ENCODE measurements at places on chromosomes 1 and 21.
A peak's percentile ranks its signal among the peaks of the same experiment; 100 is the strongest.

GRCh38 chr1:1041092-1041523, 21.2 kb downstream of the AGRN start:
- no peak for DNase-seq

GRCh38 chr21:45507523-45507875, 34.7 kb downstream of the SLC19A1 start:
- no peak for DNase-seq

GRCh38 chr1:203278082-203278884, 27.0 kb upstream of the BTG2 start:
- DNase-seq = no peak

- DNase-seq = no peak
Observed at GRCh38 chr21:30986965-30987364, 51.3 kb downstream of the KRTAP19-8 start.

GRCh38 chr1:222392556-222392955, 155.3 kb downstream of the HHIPL2 start:
- DNase-seq = no peak

- DNase-seq = no peak
Observed at GRCh38 chr1:61757950-61758349, 15.7 kb downstream of the PATJ start.

GRCh38 chr1:114259511-114260160, 106.0 kb upstream of the SYT6 start:
- DNase-seq = no peak

DNA sequence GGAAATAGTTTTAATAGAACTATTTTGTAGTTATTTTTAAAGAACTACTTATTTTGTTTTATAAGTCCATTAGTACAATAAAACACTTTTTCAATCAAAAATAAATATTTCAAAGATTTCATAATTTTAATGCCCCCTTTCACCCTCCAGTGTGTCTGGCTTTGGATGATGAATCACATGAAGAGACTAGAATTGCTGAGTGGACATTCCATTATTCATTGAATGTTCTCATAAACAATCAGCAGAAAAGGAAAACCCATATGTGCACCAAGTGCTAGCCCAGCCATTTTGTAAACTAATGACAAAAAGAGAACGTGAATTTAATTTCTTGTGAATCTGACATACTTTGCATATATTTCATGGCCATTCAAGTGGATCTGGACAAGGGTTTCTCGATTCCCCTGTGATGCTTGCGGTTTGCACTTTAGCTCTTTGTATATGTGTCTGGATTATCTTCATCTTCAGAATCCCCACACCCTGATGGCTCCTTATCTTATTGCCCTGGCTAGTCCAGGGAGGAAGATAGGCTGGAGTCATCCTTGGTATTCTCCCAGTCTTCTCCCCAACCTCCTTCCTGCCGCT, 20.7 kb upstream of the CHIA start:
- DNase-seq = no peak

- DNase-seq = no peak
Observed at GRCh38 chr1:190429932-190430331, 47.7 kb downstream of the BRINP3 start.

GRCh38 chr1:56438901-56439551, 140.3 kb downstream of the PLPP3 start:
- no peak for DNase-seq

GRCh38 chr1:165327538-165327937, 29.0 kb downstream of the LMX1A start:
- no peak for DNase-seq

DNA sequence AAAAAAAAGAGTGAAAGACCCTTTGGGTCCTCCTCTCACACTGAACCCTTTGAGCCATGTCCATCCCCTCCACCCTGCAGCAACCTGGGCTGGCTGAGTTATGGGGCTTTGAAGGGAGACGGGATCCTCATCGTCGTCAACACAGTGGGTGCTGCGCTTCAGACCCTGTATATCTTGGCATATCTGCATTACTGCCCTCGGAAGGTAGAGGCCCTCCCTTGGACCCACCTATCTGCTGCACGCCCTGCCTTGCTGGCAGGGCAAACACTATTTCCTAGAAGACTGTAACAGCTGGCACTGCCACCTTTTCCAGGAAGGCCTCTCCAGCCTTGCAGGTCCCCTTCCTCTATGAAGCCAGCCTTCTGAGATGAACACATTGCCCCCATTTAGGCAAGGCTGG, 1.1 kb downstream of the SLC50A1 start:
- no peak for DNase-seq

DNA sequence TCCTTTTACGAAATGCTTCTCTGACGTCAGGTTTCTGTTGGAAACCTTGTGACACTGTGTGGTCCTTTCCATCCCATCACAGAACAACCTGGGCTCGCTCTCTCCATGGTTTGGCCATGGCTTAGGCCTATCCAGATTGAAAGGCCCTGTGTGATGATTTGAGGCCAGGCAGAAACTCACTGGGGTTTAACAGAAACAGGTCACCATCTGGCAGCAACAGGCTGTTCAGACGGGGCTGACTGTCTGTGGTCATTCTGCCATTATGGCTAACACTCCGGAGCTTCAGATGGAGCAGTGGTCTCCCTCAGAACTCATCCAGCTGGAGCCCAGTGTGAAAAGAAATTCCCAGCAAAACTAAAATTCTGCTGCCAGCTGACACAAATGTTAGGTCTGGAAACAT, 9.3 kb downstream of the PLEKHM2 start:
- no peak for DNase-seq

GRCh38 chr1:230694464-230694863, 19.5 kb downstream of the AGT start:
- no peak for DNase-seq

DNA sequence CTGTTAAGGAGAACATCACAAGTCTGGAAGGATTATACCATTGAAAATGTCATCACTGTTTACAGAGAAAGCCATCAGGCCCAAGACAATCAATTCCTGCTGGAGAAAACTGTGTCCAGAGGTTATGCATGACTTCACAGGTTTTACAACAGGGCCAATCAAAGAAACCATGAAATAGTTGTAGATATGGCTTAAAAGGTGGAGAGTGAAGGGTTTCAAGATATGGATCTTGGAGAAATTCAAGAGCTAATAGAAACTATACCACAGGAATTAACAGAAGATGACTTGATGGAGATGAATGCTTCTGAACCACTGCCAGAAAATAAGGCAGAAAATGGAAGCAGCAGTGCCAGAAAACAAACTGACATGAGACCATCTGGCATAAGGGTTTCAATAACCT, 30.2 kb downstream of the USP1 start:
- DNase-seq = no peak

DNA sequence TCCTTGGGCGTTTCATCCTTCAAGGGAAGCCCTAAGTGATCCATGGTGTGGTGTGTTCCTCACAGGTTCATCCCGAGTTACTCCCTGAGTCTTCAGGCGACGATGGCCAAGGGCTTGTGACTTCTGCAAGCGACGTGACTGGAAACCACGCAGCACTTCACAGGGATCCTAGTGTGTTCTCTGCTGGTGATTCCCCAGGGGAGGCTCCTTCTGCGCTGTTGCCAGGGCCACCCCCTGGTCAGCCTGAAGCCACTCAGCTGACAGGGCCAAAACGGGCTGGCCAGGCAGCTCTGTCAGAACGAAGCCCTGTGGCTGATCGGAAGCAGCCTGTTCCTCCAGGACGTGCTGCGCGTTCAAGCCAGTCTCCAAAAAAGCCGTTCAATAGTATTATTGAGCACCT, 71.5 kb downstream of the VPS26C start:
- no peak for DNase-seq

DNA sequence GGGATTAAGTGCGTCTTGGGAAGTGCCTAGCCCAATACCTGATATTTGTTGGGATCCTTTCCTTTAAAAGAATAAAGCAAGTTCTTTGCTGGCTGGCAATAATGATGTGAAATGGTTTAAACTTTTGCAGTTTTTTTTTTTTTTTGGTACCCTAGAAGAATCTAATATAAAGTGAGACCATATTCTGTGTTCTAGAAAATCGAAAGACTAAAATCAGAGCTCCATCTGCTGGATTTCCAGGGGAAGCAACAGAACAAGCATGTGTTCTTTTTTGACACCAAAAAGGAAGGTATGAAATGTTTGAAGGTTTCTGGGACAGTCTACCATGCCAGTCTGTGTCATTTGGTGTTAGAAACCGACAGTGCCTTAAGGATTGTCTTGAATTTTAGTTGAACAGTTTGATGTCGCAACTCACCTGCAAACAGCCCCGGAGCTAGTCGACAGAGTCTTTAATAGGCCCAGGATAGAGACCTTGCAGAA, 6.4 kb downstream of the UTP11 start:
- DNase-seq = no peak

DNA sequence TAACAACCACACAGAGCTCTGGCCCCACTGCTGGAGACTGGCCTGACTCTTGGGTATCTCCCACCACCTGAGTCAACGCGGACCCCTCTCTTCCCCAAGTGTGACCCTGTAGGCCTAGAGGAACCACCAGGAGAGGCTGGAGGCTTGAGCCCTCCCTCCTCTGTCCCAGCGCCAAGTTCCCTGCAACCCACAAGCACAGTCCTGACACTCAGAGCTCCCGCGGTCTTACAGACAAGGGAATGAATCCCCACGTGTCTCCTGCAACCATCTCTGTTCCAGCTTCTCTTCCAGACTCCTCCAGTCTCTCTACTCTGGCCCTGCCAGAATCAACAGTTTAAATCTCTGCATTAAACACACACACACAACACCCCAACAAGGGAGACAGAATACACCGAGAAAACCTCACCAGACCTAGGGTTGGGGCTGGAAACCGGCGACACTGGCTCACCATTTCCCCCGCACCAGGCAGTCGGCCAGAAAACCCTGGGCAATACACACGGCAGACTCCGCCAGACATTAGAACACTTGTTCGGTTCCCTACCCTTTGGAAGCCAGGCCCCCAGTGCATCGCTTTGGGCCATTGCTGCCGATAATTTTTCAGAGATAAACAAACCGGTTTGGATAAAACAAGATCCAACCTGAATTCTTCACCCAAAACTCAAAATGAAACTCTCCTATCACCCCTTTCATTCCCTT, 21.7 kb downstream of the CASZ1 start:
- no peak for DNase-seq

DNA sequence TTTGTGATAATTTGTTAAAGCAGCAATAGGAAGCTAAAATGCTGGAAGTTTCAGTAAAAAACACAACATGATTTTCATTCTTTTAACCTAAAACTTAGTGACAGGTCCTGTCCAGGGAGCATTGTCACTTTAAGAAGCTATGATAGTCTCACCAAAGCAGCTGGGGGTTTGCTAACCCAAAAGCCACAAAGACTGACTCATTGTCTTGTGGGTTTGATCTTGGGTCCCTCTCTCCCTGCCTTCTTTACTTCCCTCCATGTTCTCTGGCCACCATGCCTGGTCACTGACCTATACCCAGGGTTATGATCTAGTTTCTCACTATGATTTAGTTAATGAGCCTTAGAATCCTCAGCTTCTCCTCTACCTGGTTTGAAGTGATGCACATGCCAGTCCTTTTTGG, 213.5 kb upstream of the PTGFR start:
- DNase-seq = no peak

GRCh38 chr1:230681599-230681998, 32.3 kb downstream of the AGT start:
- no peak for DNase-seq

DNA sequence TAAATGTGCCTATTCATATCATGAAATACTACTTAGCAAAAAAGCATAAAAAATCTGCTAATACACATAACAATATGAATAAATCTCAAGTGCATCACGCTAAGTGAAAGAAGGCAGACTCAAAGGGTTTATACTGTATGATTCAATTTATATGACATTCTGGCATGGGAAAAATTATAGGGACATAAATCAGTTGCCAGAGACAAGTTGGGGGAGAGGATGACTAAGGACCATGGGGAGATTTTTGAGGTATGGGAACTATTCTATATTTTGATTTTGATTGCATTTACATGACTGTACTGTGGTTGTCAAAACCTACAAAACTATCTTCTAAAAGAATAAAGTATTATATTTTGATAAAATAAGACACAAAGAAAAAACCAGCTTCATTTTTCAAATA, 650.3 kb upstream of the NR5A2 start:
- no peak for DNase-seq

DNA sequence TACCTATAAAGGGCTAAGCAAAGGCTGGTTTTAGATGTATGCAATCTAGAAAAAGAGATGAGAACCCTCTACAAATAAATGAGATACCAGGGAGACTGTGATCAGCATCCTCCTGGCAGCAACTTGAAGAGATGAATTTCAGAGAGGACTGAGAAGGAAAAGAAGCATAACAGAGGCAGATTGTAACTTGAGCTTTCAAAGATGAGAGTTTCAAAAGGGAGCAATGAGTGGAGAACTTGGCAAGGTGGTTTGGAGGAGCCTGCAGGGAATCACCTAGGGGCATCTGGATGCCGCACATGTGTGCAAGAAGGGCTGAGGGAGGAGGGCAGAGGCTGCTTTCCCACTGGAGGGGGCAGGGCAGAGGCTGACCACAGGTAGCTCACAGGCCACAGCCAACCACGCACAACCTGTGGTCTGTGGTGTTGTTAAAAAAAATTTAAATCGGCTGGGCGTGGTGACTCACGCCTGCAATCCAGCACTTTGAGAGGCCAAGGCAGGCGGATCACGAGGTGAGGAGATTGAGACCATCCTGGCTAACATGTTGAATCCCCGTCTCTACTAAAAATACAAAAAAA, 50.2 kb downstream of the PCNX2 start:
- DNase-seq = no peak

GRCh38 chr21:45525910-45526306, 16.3 kb downstream of the SLC19A1 start:
- DNase-seq = no peak

- DNase-seq = no peak
Observed at GRCh38 chr1:7110321-7110720, 325.1 kb downstream of the CAMTA1 start.

- DNase-seq = no peak
Observed at GRCh38 chr21:35170244-35170643, 121.1 kb upstream of the RUNX1 start.

DNA sequence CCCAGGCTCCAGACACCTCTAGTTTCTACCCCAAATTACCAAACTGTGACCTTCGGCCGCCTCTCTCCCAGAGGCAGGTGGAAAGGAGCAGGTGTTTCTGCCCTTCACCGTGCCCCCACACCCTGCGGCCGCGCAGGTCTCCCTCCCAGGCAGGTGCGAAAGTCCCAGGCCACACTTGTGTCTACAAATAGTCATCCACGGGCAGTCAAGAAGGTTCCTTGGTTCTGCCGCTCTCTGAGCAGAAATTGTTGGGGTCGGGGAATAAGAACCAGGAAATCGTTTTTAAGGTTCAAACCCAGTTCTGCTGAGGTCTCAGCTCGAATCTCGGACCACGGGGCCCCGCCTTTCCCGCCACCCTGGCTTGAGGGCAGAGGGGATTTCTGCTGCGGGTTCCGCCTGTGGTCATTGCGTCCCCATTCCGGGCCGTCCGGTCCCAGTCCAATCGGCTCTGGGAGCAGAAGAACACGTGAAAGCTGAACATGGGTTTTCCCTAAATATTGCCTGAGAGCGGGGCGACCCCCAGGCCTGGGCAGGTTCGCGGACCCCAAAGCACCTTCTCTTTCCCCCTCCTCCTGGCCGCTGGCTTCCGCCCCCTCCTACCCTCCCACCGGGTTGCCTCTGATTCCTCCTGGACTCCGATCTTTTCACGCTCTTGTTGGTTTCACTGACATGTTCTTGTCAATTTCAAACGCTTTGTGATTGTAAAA, 1.2 kb upstream of the ATF3 start:
- peak; percentile 26 for DNase-seq

All from stimulated activated naive B cell treated with anti-CD40 and anti-IgM and Interleukin-4, amounts not matched to agents 10 μg/mL and 1 μg/mL and 100 μg/mL, for 72 hours (primary cell).